Kidney (tissue), 22 donors: ENCODE measurements at places on chromosomes 5 and 9. TPM values are rescaled to one million over a fixed set of nuclear protein-coding genes. Genes with fewer than 3 reads are reported as not detected.

The OR1K1 gene
- not detected for polyA plus RNA-seq

The OR13C4 gene
- polyA plus RNA-seq: not detected

The FAM81B gene
- polyA plus RNA-seq: 2.3 TPM

The STOM gene
- 165 TPM for polyA plus RNA-seq

The IZUMO3 gene
- not detected for polyA plus RNA-seq

The BNIP1 gene
- polyA plus RNA-seq: 28.7 TPM

The LRRC19 gene
- polyA plus RNA-seq: 17.6 TPM

The SLIT3 gene
- 14.5 TPM for polyA plus RNA-seq

The C7 gene
- polyA plus RNA-seq: 158 TPM

The HMMR gene
- 0.58 TPM for polyA plus RNA-seq

The SPATA31E1 gene
- polyA plus RNA-seq: not detected

The BRINP1 gene
- 0.84 TPM for polyA plus RNA-seq

The BOD1 gene
- polyA plus RNA-seq: 43.6 TPM

The PCDHAC2 gene
- 0.30 TPM for polyA plus RNA-seq

The TPD52L3 gene
- polyA plus RNA-seq: not detected

The PCDHB2 gene
- 2.2 TPM for polyA plus RNA-seq

The GKAP1 gene
- 8.6 TPM for polyA plus RNA-seq

The DAB2IP gene
- polyA plus RNA-seq: 33.8 TPM

The DOK3 gene
- polyA plus RNA-seq: 1.9 TPM

The SHISAL2B gene
- not detected for polyA plus RNA-seq
